ENCODE measurements at places on chromosomes 13 and 19. TPM values are rescaled to one million over a fixed set of nuclear protein-coding genes. Genes with fewer than 3 reads are reported as not detected.

The NFIX gene
- 107 TPM for total RNA-seq

- H3K36me3 ChIP-seq, result no peaks in the 10 kb centered on the region
- H3K4me1 ChIP-seq, result peaks cover 16% of the 10 kb centered on the region
- no peak overlapping the region for H3K4me3 ChIP-seq
- no peak for DNase-seq
Observed at GRCh38 chr13:95357875-95358274, 56.6 kb upstream of the ABCC4 start.

The GET3 gene
- total RNA-seq, result 101 TPM

GRCh38 chr13:75961911-75962310 lies 325.8 kb downstream of the LMO7 start:
- H3K36me3 ChIP-seq, result no peaks in the 10 kb centered on the region
- DNase-seq, result no peak
- no peak overlapping the region for H3K27ac ChIP-seq
- no peaks in the 10 kb centered on the region for H3K4me1 ChIP-seq
